A549 (cell line): ENCODE measurements at places on chromosomes 11 and 22.

DNA sequence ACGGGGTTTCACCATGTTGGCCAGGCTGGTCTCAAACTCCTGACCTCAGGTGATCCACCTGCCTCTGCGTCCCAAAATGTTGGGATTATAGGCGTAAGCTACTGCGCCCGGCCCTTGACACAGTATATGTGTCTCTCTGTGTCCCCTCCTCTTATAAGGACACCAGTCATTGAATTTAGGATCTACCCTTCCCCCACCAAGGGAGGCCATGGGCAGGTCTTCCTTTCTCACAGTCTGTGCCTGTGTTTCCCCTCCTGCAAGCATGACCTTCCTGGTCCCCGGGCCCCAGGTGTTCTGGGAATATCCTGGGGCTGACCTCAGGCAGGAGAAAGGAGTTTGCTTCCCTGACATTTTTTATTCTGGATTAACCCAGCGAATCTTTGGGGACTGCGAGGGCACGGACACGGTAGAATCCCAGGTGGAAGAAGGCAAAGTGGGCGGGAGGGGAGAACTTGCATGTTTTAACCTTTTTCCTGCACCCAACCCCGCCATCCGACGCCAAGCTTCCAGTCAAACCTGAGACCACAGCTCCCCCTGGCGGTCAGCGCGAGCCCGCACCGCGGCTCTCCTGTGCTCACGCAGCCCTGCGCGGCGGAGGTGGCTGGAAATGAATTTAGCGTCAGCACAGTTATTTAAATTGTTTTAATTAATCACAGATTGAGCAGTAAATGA is 42.1 kb upstream of the ISX start:
- DNase-seq, result peak; percentile 27

DNA sequence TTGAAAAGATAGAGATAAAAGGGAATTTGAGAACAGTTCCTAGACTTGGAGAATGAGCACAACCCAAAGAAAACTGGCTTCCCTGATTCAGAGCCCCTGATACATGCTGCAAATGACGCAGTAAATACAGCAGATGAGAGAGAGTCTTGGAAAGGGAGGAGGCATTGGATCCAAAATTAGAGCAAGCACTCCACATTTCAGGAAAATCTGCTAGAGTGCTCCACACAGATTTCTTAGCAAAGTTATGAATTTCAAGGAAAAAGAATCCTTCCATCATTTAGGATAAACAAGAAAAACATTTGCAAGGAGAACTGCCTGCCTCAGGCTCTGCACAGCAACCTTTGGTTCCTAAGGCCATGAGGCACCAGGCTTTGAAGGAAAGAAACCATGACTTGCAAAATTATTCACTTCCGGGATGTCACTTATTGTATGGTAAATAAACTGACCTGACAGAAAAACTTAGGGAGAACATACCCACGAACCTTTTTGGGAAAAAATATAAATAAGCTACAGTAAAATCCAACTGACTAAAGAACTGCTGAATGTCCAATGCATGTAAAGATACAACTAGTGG is 89.8 kb upstream of the RTL6 start:
- no peak for DNase-seq

DNA sequence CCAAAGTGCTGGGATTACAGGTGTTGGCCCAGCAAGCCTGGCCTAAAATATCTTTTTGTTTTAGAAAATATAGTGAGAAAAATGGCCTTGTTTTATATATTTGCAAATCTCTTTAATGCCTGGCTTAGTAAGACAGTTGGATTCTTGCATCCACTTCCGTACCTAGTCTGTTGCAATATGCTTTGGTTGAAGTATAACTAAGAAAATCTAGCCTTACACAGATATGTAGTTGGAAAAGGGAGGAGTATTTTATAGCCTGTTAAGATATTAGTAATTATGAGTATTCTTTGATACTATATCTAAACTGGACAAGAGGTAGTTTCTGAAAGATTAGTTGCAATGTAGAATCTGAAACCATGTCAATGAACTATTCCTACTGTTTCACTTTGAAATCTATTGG is 65.1 kb downstream of the ZNRF3 start:
- DNase-seq, result no peak

GRCh38 chr11:2369320-2369719 is 7.8 kb upstream of the CD81 start:
- DNase-seq, result no peak

GRCh38 chr22:43541462-43542407 is 129.9 kb downstream of the MPPED1 start:
- DNase-seq, result no peak

DNA sequence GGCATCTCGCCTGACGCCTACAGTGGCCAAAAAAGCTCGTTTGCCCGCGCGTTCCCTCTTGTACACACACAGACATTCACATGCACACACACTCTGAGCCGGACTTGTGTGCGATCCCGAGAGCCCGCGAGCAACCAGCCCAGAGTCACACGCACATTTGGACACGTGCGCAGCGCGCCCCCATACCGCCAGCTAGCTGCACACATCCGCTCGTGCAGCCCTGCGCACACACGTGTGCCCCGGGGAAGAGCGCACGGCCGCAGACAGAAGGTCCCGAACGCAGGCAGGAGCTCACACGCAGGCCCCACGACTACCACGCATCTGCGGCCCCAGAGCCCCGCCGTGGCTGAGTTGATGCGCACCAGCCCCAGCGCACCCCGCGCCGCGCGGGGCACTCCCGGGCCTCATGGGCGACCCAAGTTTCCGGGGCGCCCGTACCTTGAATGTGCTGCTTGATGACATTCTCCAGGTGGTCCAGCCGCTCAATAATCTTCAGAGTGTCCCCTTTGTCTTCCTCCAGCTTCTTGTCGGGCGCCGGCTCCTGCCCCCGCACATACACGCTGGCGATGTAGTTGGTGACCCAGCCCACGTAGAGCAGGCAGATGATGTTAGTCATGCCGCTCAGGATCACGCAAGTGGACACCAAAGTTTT is 758 bp downstream of the GALNT18 start:
- peak; percentile 42 for DNase-seq

- peak; percentile 85 for DNase-seq
Observed at GRCh38 chr11:112156956-112157766, 6.7 kb downstream of the IL18 start.

DNA sequence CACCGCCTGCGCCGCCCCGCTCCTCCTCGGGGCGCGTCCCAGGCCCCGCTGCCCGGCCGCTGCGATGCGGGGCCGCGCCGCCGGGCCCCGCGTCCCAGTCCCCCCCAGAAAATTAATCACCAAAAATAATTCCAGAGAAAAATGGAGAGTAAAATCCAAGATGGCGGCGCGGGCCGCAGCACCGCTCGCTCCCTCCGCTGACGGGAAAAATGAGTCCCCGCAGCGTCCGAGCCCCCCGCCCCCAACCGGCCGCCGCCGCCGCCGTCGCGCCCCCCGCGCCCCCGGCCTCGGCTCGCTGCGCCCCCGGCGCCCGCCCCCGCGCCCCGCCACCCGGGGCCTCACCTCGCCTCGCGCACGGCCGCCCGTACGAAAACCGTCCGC is at the start of gene KMT5B:
TSS of gene KMT5B (minus strand) at position 162 of the 381 bp plus-strand sequence. CDS start 23,220 bp downstream, outside the sequence.
- no peak for DNase-seq

- DNase-seq, result no peak
Observed at GRCh38 chr11:93198215-93198845, 539 bp upstream of the SLC36A4 start.

- DNase-seq, result no peak
Observed at GRCh38 chr11:113998574-113998973, 23.7 kb downstream of the HTR3A start.

DNA sequence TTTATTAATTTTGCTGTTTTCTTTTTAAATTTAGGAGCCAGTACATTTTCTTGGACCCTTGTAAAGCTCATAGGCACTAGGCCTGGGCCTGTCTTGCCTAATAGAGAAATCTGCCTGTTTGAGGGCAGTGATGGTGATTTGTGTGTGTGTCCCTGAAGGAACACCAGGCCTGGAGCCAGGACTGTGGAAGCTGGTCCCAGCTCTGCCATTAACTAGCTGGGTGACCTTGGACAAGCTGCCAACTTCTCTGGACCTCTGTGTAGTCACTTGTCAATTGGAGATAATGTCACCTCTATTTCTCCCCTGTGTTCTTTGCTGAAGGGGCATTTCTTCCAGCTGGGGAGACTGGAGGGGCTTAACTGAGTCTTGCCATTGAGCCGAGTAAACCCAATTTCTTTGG is 16.0 kb upstream of the FTH1 start:
- no peak for DNase-seq

GRCh38 chr11:122334546-122335339 is 218.7 kb upstream of the BLID start:
- DNase-seq, result no peak

- no peak for DNase-seq
Observed at GRCh38 chr11:19673924-19674729, 38.5 kb upstream of the NAV2 start.

- DNase-seq, result no peak
Observed at GRCh38 chr11:22797047-22797446, 32.6 kb downstream of the SVIP start.

- DNase-seq, result no peak
Observed at GRCh38 chr11:72216638-72217037, at the start of gene FOLR2. TSS of gene FOLR2 (plus strand) at chr11:72216794. CDS start at chr11:72218585, 1,791 bp downstream.

DNA sequence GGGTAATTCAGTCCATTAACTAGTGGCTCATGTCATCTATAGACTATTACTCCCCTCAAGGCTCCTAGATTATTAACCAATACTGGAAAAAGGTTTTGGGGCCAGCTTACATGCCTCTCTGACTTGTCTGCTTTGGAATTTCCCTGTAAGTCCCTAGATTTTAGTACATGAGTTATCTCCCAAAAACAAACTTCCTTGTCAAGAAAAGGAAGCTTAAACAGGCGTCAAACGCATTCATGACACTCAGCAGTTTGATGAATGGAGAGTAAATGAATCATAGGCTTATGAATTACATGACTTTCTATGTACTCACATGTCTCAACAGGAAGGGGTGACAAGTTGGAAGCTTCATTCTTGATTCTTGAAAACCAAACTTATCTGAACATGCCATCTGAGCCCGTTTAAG is 70.8 kb downstream of the BLID start:
- no peak for DNase-seq

DNA sequence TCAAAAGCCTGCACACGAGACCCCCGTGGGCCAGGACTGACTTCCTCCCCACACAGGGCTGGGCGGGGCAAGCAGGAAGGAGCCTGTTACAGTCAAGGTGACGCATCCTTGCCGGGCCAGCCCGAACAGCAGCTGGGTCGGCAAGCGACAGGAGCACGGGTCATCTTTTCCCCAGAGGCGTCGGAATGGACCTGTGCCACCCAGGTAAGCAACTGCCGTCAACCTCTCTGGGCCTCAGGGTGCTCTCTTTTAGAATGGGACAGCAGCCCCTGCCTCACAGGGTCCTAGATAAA is at the start of gene CYTH4:
TSS of gene CYTH4 (plus strand) at position 124 of the 293 bp plus-strand sequence. CDS start at position 186, 62 bp downstream.
- no peak for DNase-seq

GRCh38 chr22:49011769-49012648 is 815.7 kb downstream of the BRD1 start:
- no peak for DNase-seq

- no peak for DNase-seq
Observed at GRCh38 chr11:2945031-2945756, 16.0 kb upstream of the PHLDA2 start.

DNA sequence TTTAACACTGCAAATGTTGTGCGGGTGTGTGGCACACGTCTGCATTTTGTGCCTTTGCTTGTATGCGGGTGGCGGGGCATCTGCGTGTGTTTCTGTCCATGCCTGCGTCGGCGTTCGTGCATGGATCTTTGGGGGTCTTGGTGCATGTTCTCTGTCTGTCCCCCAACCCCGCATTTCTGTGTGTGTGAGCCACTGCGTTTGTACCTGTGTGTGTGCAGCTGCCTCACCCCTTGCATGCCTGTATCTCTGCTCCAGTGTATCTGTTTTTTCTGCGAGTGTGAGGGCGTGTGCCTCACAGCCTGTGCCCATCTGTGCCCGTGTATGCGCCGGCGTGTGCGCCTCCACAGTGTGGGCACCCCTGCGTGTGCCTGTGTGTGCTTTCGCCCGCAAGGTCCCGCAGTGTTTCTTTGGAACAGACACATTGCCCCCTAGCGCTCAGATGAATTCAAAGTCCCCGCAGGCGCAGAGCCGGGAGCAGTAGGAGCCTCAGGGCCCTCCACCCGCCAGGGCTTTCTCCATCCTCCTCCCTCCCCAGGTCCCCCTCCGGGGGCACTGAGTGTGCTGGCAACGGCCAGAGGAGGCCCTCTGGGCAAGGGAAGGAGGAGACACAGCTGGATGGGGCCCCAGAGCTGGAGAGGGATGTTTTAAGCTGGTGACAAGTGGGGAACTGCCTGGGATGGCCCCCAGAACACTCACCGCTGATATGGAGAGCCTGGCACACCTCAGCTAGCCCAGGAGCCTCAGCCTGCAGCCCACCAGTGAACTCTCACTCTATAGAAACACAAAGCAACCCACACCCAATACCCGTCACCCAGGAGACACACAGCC is 3.1 kb upstream of the MN1 start:
- DNase-seq, result peak; percentile 59

- DNase-seq, result no peak
Observed at GRCh38 chr11:26571861-26572654, at the start of gene MUC15. TSS of gene MUC15 (minus strand) at chr11:26572263. CDS start at chr11:26567094, 5,169 bp downstream.

DNA sequence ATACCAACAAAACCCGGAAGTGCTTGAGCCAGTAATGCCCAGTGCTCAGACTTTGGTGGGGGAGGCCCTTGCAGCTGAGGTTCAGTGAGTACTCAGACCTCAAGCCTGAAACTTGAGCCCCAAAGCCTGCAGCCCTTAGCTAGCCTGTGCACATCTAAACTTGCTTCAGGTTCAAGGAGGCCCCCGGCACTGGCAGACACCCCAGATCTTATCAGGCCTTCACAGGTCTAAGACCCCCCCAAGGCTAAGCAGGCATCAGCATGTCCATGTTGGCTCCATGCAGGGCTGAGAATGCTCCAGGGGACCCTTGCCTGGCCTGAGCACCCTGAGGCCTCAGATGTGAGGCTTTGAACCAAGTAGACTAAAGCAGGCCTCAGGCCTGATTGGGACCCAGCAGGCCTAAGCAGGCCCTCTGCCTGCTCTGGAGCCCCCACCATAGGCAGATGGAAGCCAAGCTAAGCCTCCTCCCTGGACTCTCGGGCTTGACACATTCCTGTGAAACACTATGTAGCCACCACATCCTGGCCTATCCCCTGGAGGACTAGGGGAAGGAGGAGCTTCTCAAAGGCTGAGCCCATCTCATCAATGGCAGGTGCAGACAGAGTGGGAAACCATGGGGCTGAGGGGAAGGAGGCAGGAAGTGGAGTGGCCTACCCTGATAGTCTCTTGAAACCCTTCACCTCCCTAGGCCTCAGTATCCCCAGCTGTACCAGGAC is 1.2 kb upstream of the CASTOR1 start:
- no peak for DNase-seq

- DNase-seq, result no peak
Observed at GRCh38 chr11:20808328-20808727, 138.9 kb downstream of the NELL1 start.

DNA sequence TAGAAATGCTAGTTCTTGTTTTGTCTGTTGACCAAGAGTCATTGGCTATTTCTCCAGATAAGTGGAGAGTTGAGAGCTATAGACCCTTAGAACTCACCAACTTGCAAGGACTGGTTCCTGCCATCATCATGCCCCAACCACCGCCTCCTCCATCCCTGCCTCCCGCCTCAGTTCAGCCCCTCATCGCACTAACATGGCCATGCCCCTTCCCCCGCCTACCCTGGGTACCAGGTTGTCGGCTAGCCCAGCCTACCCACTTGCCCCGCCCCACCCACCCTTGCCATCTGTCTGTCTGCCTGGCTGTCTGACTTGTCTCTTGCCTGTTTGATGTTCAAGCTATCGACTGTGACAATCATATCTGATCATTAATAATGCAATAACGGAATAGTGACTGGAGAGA is 154.1 kb downstream of the TRIM29 start:
- no peak for DNase-seq

GRCh38 chr22:37654563-37655251 is 3.8 kb upstream of the PDXP start:
- no peak for DNase-seq
